ENCODE measurements at places on chromosomes 5 and 9. TPM values are rescaled to one million over a fixed set of nuclear protein-coding genes. Genes with fewer than 3 reads are reported as not detected.
A peak's percentile ranks its signal among the peaks of the same experiment; 100 is the strongest.

GRCh38 chr5:143025376-143025775 lies 255.2 kb downstream of the ARHGAP26 start:
- DNase-seq = no peak

- no peak for DNase-seq
Observed at GRCh38 chr5:122064992-122065391, 13.1 kb downstream of the LOX start.

GRCh38 chr9:2157277-2158110 lies 142.3 kb downstream of the SMARCA2 start:
- peak; percentile 29 for DNase-seq

DNA sequence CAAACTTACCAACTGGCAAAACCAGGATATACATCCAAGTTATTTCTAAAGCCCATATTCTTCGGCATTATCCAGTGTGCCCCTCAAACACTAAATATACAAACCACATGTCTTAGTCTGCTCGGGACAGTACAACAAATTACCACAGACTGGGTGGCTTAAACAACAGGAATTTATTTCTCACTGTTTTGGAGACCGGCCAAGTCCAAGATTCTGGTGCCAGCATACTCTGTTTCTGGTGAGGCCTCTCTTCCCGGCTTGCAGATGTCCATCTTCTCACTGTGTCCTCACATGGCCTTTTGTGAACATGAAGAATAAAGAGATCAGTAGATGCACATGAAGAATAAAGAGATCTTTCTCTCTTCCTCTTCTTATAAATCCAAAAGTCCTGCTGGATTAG lies 12.9 kb upstream of the SLCO6A1 start:
- DNase-seq = no peak

DNA sequence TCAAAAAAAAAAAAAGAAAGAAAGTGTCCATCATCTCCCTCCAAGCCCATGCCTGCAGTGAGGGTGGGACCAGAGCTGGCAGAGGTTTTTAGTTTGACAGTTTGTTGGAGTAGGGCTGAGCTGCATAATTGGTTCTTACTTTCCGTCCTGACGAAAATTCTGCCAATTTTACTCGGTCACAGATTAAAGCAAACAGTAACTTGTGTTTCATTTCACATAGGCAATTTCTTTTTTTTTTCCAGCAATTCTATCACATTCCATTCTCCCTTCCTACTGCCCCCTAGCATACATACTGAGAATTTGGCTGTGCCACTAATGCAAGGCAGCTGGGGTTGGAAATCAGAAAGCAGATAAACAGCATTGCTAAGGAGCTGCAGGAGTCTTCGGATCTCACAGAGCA lies 132.4 kb downstream of the FRMD3 start:
- no peak for DNase-seq

- no peak for DNase-seq
Observed at GRCh38 chr9:99416007-99416406, 193.9 kb downstream of the SEC61B start.

DNA sequence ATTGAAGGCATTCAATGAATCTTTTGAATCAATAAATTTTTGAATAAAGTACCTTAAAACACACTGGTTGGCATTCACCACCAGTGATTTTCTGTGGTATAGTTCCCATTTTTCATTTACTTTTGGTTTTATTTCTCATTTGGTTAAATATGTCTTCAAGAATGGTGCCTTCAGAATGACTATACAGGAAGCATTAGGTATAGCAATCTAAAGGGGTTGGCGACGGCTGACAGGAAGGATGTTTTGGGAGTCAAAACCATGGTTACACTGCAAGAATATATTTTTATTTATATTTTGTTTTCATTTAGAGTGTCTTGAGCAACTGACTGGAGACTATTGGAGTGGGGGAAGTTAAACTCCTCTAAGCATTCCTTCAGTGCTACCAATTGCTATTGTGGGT lies 235.7 kb downstream of the HTR1A start:
- DNase-seq = no peak

DNA sequence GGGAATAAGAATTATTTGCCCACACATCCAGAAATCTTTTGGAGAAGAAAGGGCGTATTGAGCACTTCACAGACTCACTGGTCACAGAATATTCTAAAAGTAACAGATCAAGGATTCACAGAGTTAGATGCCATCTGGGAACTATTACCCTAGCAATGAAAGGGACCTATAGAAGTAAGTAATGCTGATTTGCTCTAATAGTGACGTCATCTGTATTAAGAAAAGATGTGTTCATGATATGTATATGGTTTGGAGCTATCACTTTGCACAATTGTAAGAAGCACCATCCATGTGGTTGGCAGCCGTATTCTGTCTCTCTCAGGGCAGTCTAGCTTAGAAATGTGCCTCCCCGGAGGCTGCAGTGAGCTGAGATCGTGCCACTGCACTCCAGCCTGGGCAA lies 52.8 kb upstream of the SV2C start:
- no peak for DNase-seq

- DNase-seq = no peak
Observed at GRCh38 chr5:139644001-139644456, 4.1 kb upstream of the CXXC5 start.

GRCh38 chr5:172743112-172743959 lies 27.7 kb downstream of the DUSP1 start:
- DNase-seq = no peak

DNA sequence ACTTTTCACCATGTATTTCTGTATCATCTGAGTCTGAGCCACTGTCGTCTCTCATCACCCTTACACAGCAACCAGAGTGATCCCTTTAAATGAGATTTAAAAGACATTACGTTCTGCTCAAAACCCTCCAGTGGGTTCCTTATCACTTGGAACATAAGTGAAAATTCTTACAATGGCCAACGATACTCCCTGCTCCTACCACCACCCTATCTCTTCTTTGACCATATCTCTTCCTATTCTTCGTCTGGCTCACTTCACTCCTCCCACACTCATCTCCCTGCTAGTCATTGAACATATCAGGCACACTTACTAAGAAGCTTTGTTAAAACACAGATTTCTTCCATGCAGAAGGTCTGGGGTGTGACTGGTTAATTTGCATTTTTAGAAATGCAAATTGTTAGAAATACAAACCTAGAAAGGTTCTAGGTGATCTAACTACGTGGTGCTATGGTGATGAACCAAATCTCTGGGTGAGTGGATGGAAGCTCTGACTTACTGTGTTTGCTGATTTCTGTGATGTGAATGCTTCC lies 166.6 kb upstream of the CD180 start:
- DNase-seq = no peak

- no peak for DNase-seq
Observed at GRCh38 chr9:135480940-135481310, 1.3 kb downstream of the PPP1R26 start.

DNA sequence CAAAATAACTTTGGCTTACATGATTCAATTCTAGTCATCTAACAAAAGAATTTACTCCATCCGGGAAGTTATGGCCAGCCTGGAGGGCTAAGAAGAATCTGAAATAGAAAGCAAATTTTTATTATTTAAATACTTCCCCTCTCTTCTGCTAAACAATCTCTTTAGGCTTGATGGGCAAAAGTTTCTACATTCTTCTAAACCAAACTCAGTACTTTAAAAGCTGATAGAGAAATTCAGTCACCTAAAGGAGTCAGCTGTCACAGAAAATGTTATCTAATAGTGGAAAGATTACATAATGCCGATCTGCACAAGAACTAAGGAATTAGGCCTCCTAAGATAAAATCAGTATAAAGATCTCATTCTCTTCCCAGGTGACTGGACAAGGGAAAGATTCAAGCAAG lies 32.4 kb downstream of the GNAQ start:
- no peak for DNase-seq

The CBY3 gene
- 1.3 TPM for total RNA-seq

The GRXCR2 gene
- total RNA-seq = not detected

The ARL14EPL gene
- not detected for total RNA-seq

The ADAMTS13 gene
- 1.6 TPM for total RNA-seq

The CDKN2B gene
- total RNA-seq = under 0.01 TPM

The OTP gene
- total RNA-seq = under 0.01 TPM

The ZNF462 gene
- total RNA-seq = 6.5 TPM

The LRRC19 gene
- total RNA-seq = not detected

The NFIB gene
- total RNA-seq = 1.1 TPM

Data from hematopoietic multipotent progenitor cell (in vitro differentiated cells).